ENCODE measurements at places on chromosomes 4 and X.

DNA sequence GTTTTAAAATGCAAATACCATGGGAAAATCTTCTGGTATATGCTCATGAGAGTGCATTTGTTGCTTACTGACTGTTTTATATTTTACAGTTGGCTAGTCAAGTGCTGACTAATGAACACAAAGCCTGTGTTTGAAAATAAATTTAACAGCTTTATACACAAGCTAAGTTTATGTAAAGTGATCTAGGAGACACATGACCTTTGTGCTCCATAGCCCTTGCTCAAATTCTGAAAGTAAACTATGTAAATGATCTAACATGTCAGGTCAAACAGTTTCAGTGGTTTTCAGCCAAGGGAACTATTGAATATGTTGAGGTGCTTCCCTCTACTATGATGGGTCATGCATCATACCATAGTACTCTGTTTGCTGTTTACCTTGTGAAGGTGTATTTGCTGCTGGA, 36.7 kb downstream of the DIAPH2 start:
- DNase-seq, result no peak

DNA sequence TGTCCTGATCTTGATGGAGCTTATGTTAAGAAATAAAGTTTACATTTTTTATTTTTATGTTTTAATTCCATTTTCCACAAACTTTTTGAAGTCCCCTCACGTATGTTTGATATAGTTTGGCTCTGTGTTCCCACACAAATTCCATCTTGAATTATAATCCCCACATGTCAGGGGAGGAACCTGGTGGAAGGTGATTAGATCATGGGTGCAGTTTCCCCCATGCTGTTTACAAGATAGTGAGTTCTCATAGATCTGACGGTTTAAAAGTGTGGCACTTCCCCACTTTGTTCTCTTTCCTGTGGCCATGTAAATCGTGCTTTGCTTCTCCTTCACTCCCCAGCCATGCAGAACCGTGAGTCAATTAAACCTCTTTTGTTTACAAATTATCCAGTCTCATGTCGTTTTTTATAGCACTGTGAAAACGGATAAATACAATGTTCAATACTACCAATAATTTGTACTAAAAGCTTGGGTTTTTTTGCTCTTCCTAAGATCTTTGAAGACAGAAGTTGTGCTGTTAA, 89.8 kb downstream of the PAPSS1 start:
- no peak for DNase-seq

- DNase-seq, result peak; percentile 57
Observed at GRCh38 chr4:184473499-184474262, 669 bp downstream of the IRF2 start.

GRCh38 chr4:2803624-2804448, 11.0 kb downstream of the SH3BP2 start:
- DNase-seq, result no peak

- DNase-seq, result no peak
Observed at GRCh38 chr4:109083911-109084310, 218.5 kb downstream of the COL25A1 start.

DNA sequence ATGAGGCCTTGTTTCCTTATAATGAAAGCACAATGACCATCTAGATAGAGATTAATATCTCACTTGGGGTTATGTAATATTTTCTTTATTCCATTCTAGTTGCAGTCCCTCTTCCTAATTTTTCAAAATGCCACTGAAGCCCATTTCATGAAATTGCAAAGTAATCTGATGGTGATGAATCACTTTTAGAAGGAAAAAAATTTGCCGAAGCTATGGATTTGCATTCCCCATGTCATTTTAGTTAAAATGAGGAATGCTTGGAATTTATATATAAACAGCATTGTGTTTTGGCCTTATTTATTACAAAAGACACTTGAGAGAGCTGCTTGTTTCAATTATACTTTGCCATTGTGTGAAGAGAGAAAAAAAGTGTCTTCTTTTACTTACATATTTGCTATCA, 241.7 kb upstream of the TEX13A start:
- no peak for DNase-seq

DNA sequence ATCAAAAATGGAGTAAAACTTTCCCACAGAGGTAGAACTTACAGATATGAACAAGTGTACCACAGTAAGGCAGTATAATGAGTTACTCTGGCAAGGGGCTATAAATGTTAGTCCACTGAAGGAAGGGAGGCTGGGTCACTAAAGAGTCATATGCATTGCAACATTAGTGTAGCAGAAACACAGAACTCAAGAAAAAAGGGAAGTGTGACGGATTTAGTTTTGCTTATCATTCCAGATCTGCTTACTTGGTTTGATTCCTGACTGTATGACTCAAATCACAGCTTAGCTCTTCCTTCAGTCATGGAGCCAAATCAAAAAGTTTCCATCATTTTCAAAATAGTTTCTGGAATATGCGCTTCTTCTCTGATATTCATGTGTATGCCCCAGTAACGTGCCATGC, 148.7 kb downstream of the FSTL5 start:
- no peak for DNase-seq

- peak; percentile 57 for DNase-seq
Observed at GRCh38 chr4:90234916-90235547, 107.8 kb downstream of the CCSER1 start.

GRCh38 chr4:141294306-141294705, 73.6 kb downstream of the ZNF330 start:
- no peak for DNase-seq

GRCh38 chr4:42310358-42310757, 86.9 kb upstream of the SHISA3 start:
- DNase-seq, result no peak

- DNase-seq, result peak; percentile 75
Observed at GRCh38 chr4:111992351-111993168, 152.7 kb upstream of the FAM241A start.

GRCh38 chr4:150181536-150181935, 103.3 kb downstream of the DCLK2 start:
- DNase-seq, result peak; percentile 38

DNA sequence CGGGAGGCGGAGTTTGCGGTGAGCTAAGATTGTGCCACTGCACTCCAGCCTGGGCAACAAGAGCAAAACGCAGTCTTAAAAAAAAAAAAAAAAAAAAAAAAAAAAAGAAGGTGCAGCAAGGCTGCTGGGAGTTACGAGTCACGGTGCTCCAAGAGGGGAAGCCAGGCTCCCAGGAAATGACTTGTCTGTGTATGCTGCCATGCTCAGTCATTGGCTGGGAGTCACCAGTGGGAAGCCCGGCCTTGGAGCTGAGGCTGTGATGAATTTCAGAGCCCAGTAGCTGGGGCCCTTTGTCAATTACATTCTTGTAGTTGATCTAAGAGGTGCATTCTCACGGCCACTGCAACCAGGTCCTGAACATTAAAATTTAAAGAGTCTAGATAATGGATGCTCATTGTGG, 1105.1 kb upstream of the TENM3 start:
- no peak for DNase-seq

- no peak for DNase-seq
Observed at GRCh38 chrX:11431786-11432185, 138.6 kb downstream of the AMELX start.

DNA sequence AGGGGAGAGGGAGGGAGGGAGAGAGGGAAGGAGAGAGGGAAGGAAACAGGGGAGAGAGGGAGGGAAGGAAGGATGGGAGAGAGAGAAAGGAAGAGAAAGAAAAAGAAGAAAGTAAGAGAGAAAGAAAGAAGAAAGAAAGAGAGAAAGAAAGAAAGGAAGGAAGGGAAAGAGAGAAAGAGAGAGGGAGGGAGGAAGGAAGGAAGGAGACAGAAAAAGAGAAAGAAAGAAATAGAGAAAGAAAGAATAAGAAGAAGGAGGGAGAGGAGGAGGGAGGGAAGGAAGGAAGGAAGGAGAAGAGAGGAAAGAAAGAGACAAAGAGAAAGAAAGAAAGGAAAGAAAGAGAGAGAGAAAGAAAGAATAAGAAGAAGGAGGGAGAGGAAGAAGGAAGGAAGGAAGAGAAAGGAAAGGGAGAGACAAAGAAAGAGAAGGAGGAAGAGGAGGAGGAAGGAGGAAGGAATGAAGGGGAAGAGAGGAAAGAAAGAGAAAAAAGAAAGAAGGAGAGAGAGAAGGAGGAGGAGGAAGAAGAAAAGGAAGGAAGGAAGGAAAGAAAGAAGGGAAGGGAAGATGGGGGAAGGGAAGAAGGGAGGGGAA, 189.6 kb downstream of the PARM1 start:
- DNase-seq, result no peak

GRCh38 chrX:70234355-70234754, at the start of gene AWAT1:
Gene AWAT1, plus strand, starts transcription at chrX:70234655. Its CDS starts 41 bp downstream, at chrX:70234696.
- DNase-seq, result no peak

GRCh38 chr4:26611372-26611771, 27.5 kb downstream of the TBC1D19 start:
- DNase-seq, result peak; percentile 12

DNA sequence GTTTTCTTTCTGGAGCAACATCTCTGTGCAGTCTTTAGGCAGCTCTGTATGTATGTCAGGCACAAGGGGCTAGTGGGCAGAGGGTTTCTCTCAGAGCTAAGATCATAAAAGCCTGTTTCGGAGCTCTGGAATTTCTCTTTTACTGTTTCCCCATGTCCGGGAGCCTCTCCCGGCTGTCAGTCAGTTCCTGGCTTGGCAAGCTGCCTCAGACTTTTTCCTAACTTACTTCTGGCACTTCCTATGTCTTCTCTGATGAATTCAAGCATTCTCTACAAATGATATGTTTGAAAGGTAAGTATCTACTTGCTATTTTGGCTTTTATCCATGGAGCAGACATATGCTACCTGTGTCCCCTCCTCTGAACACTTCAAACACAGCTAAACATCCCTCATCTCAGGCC, 129.3 kb upstream of the PGRMC2 start:
- peak; percentile 11 for DNase-seq

DNA sequence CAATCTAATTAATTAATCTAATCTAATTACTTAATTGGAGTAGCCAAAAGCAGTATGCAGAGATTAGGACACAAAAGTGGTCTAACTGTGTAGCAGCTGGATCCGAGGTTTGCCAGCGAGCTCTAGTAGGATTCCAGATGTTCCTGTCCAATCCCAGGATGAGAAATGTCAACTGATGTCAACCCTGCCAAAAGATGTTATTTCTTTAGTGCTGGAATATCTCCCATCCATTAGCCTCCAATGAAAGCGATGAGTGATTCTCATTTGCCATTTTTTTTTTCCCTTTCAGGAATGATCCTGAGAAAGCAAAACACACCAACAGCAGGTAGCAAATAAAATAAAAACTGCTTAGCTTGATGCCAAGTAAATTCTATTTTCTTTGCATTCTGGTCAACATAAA, 372.9 kb downstream of the STIM2 start:
- DNase-seq, result no peak

- DNase-seq, result peak; percentile 79
Observed at GRCh38 chr4:11106759-11107158, 321.9 kb downstream of the HS3ST1 start.

GRCh38 chr4:75708218-75708691, 16.1 kb upstream of the USO1 start:
- no peak for DNase-seq

- peak; percentile 51 for DNase-seq
Observed at GRCh38 chr4:99815597-99816011, 1.0 kb upstream of the DAPP1 start.

DNA sequence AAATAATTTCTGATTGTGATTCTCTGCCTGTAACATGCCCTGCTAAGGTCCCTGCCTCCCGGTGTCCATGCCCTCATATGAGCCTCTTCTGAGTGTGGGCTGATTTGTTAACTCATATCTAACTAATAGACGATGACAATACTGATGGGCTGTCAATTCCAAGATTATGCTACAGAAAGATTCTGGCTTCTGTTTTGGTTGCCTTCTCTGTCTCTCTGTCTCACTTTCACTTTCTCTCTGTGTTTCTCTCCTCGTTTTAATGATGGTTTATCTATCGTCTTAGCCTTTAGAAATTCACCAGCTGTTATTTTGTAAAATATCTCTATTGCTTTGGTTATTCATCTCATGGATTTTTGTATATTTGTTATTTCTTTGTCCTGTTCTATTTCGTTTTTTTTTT, 312.5 kb upstream of the ANXA10 start:
- DNase-seq, result no peak

DNA sequence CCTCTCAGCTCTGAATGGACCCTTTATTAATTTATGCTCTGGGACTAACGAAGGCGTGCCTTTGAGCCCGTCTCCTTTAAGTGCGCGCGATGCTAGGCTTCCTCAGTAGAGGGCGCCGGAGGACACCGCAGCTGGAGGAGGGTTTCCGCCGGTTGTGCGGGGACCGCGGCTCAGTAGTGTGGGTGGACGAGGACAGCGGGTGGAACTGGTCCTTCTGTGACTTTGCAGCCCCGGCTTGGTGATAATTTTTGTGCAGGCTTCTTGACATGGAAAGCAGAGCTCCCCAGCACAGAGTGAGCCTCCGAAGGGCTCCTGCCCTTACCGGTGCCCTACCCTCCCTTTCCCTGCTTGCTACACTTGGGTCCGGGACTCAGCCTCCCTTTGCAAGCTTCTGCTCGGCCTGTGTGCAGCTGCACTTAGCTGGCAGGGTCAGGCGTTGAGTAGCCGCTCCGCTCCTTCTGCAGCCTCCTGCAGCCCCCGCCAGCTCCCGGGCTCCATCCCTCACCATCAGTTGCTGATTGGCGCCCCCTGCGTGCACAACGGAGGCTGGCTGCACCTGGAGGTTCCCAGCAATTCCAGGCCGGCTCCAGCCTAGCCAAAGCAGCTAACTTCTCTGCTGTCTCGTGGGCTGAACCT, 26.8 kb upstream of the BOD1L1 start:
- DNase-seq, result peak; percentile 83

GRCh38 chr4:56305390-56305789, 81.9 kb downstream of the AASDH start:
- DNase-seq, result no peak

DNA sequence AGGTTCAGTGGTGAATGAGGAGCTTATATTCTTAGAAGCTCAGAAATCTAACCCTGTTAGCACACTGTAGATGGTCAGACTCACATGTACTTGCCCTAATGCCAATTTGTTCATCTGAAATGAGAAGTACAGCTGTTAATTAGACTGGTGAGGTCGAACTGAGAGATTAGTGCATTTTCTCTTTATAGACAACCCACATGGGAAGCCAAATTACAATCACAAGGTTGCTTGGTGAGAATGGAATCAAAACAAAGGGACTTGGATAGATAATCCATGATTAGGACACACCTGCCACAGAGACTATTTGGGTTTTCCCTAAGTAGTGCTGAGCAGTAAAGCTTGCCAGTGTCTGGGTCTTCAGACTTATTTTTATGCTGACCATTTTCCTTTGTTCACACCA, 88.3 kb downstream of the POLA1 start:
- no peak for DNase-seq

DNA sequence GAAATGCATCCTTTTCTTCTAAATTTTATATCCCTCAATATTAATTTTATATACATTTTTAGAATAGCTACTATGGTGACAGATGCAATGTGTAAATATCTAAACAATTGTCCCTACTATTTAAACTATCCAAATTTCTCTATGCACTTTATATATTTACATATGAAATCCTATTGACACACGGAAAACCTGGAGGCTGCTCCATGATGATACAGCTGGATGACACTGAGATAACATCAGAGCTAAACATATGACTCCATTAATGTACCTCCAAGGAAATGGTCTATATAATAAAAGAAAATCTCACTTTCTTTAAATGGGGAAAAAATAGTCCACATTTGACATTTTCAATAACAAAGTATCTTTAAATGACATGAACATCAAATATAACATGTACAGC, 43.7 kb downstream of the DDX60 start:
- no peak for DNase-seq

- no peak for DNase-seq
Observed at GRCh38 chrX:152960115-152960514, 33.8 kb downstream of the PNMA5 start.

GRCh38 chrX:9857575-9858474, 71.6 kb downstream of the SHROOM2 start:
- peak; percentile 47 for DNase-seq
